ENCODE measurements at places on chromosomes 2 and 18.

- DNase-seq, result no peak
Observed at GRCh38 chr2:199933466-199933865, 21.8 kb downstream of the TYW5 start.

DNA sequence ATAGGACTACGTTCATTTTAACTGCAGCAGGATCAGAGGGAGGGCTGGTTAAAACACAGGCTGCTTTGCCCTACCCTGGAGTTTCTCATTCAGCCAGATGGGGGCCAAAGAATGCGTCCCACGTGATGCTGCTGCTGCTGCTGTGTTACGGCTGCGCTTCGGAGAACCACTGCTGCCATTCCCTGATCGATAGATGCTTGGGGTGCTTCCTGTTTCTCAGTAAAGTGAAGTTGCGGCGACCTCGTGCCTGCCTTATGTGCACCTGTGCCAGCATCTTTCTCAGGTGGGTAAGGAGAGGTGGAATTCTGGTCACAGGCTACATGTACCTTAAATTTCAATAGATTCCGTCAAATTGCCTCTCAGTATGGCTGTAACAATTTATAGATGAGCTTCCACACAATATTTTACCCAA lies 24.7 kb upstream of the TOGARAM2 start:
- peak; percentile 41 for DNase-seq

- DNase-seq, result no peak
Observed at GRCh38 chr2:239308661-239309397, 92.0 kb downstream of the HDAC4 start.

GRCh38 chr2:43265421-43265820 lies 39.0 kb upstream of the ZFP36L2 start:
- no peak for DNase-seq

DNA sequence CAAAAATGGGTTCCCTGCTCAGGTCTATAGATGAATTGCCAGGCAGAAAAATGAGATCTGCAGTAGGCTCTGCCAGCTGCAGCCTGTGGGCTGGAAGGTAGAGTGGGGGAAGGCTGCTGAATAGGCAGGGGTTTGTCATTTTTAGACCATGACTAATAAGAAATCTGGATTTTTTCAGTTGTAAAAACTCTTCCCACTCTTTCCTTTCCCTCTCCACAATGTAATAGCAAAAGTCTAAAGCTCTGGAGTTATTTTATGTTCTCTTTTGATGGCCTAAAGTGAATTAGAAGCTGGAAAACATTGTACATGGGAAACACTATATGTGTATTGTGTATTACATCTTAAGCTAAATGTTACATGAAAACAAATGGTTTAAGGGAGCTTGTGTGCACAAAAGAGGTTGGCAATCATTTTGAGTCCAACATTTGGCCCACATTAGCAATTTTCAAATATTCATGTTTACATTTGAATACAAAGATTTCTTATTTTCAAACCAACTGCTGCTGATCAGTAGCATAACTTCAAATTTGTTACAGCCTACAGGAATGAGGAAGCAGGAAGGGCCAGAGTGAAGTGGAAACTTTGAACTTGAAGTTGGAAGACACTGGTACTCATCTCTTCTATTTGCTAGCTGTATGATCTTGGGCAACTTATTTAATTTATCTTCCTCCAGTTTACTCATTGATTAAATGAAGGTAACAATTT lies 407.1 kb downstream of the SLC4A3 start:
- no peak for DNase-seq

- DNase-seq, result no peak
Observed at GRCh38 chr2:30308280-30308679, 76.9 kb downstream of the LBH start.

DNA sequence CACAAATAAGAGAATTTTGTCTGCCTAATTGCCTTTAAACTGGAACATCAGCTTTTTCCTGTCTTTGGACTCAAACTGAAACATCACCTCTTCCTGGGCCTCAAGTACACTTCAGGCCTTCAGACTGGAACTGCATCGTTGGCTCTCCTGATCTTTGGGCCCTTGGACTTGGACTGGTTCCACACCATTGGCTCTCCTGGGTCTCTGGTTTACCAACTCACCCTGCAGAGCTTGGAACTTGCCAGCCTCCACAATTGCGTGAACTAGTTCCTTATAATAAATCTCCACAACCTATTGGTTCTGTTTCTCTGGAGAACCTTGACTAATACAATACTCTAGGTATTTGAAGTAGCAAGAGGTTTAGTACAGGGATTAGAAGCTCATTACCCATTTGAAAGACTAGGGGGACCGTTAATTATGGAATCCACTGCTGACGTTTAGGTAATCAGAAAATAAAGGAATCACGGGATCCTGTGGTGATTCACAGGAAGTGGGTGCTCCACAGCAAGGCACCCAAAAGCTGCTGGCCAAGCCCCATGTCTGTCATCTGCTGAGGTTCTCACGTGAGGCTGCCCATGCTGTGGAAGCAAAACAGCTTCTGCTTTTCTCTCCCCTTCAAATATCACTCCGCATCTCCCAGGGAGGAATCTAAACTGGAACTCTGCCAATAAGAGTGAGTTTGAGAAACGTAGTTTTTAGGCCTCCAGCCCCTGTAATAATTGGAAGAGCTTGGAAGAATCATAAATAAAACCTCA lies 20.0 kb upstream of the SGPP2 start:
- no peak for DNase-seq

GRCh38 chr2:139427164-139427563 lies 647.0 kb upstream of the NXPH2 start:
- no peak for DNase-seq

- no peak for DNase-seq
Observed at GRCh38 chr2:8796878-8797550, 40.4 kb downstream of the KIDINS220 start.

DNA sequence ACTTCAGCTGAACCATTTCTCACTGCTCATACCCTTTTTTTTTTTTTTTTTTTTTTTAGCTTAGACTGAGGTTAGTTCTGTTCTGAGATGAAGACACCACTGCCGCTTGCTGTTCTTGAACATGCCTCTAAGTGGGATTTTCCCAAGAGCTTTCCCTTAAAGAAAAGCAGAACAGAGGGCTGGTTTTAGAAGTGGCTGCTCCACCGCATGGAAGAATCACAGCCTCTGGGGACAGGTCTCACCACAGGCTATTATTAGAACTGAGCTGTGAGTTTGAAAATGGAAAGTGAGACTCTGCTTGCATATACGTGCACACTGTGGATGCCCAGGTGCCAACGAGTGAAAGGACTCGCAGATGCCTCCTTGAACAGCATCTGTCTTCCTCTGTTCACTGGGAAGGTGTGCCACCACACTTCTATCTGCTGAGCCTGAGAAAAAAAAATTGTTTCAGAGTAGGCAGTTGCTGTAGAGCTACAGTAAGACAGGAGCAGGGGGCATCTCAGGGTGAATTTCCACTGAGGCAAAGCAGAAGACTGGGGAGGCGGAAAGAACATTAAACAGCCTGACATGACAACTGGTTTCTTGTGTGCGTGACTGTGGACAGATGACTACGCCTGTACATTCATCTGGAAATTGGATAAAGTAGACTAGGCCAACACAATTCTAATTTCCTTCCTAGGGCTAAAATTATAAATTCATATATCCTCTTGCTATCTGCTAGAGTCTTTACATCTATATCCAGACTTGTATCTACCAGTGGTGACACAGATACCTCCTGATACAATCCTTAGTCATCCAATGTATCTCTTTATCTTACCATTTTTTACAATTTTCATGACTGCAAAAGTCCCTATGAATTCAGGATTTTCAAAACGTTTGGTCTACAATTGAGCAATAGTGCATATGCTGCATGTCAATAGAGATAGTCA lies 1045.7 kb upstream of the CELF4 start:
- no peak for DNase-seq

DNA sequence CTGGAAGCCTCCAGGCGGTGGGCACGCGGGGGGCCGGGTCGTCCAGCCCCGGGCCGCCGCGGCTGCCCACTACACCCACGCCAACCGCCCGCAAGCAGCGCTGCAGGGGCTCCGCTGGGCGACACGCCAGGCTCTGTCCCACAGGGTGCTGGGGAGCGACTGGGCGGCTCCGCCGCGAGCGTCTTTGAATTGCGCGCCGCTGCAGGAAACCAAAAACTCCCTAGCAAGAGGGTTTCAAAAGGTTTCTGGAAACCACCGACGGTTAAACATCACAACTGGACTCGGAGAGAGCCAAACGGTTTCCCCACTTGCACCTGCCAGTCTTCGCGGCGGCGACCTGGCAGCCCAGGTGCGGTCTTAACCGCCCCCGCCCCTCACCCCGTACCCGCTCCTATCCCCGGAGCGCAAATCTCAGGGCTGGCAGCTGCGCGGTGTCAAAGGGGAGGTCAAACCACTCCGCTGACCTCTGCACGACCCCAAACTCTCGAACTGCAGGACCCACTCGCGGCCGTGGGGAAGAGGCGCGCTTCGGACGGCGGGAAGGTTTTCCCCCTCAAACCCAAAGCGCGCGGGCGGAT lies 1.0 kb downstream of the CXCR4 start:
- DNase-seq, result peak; percentile 61

DNA sequence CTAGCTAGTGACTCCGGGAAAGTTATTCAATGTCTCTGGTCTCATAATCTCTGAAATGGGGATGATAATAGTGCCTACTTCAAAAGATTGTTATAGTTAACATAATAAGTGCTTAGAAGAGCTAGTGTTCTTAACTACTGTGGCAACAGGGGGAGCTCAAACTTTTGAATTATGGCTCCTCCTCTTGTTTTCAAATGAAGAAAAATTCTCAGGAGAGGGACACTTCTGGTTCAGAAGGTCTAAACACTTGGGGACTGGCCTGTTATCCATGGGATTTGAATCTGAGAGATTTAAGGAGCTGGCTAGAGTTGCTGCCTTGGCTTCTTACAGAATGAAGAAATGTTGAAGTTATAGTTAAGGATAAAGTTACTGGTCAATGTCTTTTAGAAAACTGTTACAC lies 92.2 kb upstream of the ITGB6 start:
- no peak for DNase-seq

DNA sequence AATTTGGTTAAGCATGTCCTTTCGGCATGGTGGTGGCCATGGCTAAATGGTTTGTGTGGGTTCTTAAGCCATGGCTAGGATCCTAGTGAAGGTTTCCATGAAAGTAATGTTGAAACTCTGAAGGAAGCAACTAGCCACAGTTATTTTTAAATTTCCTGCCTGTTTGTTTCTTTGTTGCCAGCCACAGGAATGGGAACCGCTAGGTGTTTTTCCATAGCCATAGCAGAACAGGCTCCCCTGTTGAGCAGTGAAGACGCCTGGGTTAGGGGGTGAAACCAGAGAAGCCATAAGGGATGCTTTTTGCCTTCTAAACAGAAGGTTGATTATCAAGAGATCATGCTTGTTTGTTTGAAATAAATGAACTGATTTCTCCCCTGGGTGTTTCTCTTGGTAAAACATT lies 60.1 kb upstream of the CHMP1B start:
- DNase-seq, result no peak

DNA sequence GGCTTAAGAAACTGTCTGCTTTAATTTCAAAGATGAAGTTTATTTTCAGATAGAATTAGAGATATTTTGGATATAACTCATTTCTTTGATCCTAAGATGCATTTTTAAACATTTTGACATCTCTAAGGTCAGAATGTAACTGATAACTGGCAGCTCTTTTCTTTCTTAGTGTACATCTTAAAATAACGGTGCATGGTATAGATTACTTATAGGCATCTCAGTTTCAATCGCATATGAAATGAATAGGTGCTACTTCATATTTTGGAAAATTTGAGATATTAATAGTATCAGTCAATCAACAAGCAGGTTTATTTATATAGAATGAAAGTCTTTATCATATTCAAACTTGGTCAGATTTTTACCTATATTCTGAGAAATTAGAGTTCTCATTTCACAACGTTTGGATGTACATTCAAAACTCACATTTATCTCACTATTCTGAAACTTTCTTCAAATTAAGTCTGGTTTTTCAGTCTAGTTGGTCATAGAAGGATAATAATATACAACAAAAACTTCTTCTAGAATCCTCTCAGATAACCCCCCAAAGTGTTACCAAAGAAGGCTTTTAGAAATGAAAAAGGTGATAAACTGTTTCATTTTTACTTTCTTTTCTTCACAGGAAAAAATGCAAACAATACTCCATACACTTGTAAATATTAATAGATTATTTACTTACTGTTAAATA lies 122.8 kb upstream of the WDSUB1 start:
- DNase-seq, result no peak

GRCh38 chr18:41666231-41666630 lies 288.8 kb upstream of the PIK3C3 start:
- no peak for DNase-seq

- no peak for DNase-seq
Observed at GRCh38 chr2:46315103-46315890, 18.1 kb downstream of the EPAS1 start.

DNA sequence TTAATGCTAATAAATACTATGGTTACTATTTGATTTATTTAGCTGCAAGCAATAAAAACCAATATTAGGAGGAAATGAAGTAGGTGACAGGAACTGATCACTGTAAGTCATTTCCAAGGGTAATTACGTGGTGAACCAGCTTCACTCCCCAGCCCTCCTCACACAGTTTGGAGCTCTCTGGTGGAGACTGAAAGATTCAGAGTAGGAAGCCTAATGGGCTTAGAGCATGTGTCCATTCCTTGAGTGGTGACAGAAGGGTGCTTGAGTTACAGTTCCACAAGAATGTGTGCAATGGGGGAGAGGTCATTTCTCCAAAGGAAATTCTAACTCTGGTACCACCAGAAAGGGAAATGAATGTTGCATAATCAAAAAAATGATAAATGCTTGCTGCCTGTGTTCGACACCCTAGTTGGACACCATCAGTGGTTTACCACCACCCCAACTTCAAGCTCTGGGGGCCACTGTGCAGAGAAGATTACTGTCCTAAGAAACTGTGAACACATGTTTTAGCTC lies 285.1 kb upstream of the MMADHC start:
- DNase-seq, result no peak

GRCh38 chr2:107412981-107413380 lies 413.7 kb upstream of the RGPD4 start:
- DNase-seq, result no peak

DNA sequence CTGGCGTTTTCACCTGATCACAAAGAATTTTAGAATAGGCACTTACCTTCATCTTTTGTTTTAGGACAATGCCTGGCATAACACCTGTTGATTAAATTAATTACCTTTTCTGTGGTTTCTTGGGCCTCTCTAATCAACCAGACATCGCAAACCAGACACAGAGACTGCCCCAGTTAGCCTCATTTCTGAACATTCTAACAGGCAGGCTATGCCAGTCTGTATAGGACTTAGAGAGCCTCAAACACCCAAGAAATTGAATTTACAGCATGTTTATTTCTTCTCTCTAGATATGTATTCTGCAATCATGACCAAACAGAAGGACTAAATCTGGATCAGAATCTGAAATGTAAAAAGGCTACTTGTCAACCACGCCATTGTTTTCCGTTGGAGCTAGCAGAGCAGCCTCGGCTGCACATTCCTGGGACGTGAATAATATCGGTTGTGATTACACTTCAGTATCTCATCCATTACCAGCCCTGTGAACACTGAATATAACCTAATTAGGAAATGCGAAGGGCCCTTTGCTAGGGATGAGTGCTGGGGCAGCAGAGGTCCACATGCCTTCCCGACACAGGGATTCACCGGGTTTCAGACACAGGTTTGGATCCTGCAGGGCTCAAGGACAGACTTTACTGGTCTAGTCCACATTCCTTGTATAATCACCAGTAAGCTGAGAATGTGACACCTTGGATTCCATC lies 17.5 kb upstream of the CDC42EP3 start:
- no peak for DNase-seq

All from T-helper 22 cell (primary cell).